ENCODE measurements at places on chromosomes 12 and 14.

DNA sequence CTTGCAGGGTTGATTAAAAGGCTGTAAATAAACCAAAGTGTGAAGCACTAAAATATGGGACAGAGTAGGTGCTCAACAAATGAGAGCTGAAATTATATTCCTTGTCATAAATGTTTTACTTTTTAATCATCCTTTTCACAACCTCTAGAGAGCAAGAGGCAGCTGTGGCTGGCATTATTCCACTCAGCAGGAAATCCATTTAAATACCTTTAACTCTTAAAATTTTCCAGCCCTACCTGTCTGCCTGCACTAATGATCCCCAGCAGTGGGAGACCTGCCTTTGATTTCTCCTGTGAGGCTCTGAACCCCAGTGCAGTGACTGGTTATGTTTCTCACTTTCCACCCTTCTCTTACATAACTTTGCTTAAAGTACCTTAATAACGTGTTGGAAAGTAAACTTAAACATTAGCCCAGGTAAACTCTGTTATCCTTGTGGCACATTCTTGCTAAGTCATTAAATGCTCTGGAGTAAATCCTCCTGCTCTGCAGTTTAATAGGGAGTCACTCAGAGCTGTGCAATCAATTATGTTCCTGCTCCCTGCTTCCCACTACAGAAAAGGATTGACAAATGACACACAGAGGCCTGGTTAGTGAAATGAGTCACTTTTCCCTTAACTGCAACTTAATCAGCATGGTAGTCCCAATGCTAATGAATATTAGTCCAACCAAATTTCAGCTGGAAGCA is 755.7 kb upstream of the USP15 start:
- DNase-seq = no peak

DNA sequence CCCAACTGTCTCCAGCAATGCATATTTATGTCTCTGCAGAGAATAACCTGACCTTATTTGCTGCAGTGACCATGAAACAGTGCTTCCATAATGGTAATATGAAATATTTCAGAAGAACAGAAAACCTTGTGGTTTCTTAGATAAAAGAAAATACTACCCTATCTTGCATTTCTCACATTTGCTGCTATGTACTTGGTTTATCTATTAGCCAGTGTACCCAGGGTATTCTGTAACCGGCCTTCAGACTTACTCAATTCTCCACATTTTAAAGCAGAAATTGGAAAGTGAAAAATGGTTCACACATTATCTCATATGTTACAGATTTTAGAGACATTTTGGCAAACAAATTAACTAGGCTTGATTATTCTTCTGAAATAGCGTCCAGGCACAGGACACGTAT is 57.9 kb upstream of the CCDC91 start:
- no peak for DNase-seq

DNA sequence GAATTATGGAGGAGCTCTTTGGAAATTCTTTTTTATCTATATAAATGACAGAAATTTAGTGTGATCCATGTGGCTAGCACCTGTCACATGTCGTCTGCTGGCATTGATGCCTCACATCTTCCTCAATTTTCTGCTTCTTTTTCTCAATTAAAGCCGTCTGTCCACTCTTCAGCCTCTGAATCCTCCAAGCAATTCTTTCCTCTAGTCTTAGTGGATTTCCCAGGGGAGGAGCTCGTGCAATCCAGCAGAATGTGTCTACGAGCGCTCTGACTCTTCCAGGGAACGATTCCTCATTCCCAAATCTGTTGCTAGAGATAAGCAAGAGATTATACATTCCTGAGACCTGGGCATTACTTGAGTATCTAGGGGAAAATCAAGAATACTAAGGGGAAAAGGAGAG is 176.6 kb downstream of the EMP1 start:
- DNase-seq = no peak

DNA sequence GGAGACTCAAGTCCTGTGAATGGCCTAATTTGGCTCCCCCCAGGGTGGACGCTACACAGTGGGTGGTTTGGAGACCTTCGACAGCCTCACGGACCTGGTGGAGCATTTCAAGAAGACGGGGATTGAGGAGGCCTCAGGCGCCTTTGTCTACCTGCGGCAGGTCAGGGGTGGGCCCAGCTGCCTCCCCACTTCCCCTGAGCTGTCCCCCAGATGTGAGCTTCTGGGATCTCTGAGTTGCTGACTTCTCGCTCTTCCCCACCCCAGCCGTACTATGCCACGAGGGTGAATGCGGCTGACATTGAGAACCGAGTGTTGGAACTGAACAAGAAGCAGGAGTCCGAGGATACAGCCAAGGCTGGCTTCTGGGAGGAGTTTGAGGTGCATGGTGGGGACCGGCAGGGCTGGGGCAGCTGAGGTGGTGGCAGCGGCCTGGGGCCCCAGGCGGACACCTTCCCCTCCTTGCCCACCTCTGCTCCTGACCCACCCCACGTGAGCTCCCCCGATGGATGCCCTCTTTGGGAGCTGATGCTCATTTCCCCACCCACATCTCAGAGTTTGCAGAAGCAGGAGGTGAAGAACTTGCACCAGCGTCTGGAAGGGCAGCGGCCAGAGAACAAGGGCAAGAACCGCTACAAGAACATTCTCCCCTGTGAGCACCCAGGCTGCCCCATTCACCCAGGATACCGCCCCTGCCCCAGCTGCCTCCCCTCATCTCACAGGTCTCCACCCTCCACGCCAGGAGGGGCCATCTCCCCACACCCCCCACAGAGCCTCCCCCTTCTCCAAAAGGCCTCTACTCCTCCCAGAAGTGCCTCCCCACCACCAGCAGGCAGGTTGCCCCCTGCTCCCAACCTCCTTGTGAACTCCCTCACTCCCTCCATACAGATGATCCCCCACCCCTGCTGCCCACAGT is 4.2 kb downstream of the PTPN6 start:
- DNase-seq = no peak

DNA sequence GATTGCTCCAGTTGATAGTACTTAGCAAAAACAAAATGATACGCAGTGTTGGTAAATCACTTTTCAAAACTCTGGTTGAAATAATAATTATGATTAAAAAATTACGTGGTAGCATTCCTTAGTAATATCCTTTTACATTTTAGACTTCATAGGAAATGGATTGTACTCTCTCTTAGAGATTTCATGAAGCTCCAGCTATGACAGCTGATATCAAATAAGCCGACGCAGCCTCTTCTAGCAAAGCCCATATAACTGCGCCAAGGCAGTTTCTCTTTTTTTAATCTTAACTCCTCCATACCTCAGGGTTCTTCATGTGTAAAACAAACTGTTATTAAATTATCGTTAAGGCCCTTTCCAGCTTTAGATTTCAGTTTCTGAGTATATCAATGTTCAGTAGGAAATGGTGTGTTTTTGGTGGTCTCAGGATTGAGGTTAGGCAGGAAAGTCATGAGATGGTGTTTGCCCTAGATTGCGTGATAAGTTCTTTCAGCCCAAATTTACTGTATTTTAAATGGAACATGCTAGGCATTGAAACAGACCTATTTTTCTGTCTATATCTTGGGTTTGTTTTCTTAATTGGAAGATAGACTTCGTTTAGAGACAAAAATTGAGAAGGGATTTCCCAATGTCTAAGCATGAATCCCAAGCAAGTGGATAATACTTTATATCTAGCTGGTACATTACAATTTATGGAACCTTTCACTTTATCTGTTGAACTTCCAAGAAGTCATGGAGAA is 902 bp upstream of the CFL2 start:
- DNase-seq = no peak

GRCh38 chr12:81274637-81275529 is 197.0 kb downstream of the ACSS3 start:
- no peak for DNase-seq

GRCh38 chr14:103923863-103924262 is 4.4 kb upstream of the TDRD9 start:
- DNase-seq = no peak

DNA sequence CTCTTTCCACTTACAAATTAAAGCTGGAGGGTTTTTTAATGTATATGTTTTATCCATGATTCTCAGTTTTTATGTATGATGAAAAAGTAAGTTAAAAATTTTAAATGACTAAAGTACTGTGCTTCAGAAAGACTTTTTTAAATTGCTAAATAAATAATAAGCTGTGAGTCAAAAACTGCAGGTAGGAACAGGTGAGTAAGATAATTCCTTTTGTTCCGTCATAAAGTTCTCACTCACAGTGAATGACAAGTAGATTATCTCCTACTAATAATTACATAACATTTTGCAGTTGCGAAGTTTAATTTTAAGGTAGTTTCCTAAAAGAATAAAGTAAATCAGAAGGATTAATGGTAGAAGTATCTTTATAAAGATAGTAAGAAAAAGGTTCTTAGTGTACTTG is 78.0 kb downstream of the PRKCH start:
- no peak for DNase-seq

DNA sequence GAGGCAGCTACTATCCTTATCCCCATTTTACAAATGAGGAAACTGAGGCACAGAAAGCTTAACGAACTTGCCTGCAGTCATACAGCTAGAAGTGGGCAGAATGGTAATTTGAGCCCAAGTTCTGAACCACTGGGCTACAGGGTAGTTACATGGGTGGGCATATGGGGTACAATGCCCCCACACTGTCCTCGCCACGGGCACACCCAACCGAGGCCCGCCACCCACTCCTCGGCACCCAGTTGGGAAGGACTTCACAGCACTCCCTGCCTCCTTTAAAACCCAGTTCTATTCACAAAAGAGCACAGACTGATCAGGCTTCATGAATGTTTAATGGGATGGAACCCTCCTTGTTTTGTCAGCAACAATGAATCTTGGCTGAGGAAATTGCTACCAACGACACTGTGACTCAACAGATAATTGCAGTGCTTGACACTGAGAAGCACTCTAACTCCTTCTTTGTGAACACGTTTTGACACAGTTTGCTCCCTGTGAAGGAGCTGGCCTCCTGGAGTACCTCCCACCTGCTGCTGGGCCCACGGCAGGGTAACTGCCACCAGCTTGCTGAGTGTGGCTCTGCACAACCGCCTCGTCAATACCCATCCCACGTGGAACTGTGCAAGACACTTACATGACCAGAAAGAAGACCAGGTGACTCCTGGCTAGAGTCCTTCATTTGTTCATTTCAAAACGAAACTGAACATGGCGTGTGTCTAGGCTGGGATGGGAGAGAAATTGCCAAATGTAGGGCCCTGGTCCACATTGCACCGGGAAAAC is 63.5 kb downstream of the CLMN start:
- DNase-seq = no peak

- no peak for DNase-seq
Measured at GRCh38 chr14:71804992-71805391, 127.2 kb upstream of the RGS6 start.

- DNase-seq = no peak
Measured at GRCh38 chr14:67852926-67853604, 33.5 kb downstream of the RAD51B start.

GRCh38 chr14:89330236-89331002 is 86.6 kb downstream of the FOXN3 start:
- no peak for DNase-seq

- no peak for DNase-seq
Measured at GRCh38 chr12:77047341-77048109, 17.8 kb downstream of the E2F7 start.

- DNase-seq = no peak
Measured at GRCh38 chr14:71687166-71687831, 244.9 kb upstream of the RGS6 start.

- DNase-seq = no peak
Measured at GRCh38 chr12:49641748-49642369, 18.5 kb downstream of the PRPF40B start.

DNA sequence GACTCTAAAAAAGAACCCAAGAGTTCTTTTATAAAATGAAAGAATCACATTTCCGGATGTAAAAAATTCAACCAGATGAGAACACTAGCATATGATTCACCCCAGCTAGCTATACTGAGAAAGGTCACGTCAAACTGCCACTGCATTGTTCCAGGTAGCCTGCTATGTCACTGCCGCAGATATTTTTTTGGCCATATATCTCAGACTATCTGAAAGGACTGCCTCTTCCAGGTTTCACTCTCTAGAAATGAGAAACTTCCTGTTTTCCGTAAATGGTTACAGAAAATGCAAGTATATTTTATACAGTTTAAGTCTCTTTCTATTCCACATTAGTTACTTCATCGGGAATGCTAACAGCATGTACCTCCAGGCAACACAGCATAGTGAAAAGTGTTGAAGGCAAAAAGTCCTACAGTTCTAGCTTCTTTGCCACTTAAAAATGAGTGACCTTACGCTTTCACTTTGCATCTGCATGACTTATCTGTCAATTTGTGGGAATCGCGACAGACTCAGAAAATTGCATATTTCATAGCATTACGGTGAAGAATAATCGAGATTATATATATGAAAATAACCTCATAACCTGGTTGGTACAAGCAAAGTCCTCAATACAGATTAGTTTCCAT is 105.2 kb downstream of the MED13L start:
- no peak for DNase-seq

GRCh38 chr12:69385038-69385437 is 25.5 kb downstream of the YEATS4 start:
- DNase-seq = no peak

DNA sequence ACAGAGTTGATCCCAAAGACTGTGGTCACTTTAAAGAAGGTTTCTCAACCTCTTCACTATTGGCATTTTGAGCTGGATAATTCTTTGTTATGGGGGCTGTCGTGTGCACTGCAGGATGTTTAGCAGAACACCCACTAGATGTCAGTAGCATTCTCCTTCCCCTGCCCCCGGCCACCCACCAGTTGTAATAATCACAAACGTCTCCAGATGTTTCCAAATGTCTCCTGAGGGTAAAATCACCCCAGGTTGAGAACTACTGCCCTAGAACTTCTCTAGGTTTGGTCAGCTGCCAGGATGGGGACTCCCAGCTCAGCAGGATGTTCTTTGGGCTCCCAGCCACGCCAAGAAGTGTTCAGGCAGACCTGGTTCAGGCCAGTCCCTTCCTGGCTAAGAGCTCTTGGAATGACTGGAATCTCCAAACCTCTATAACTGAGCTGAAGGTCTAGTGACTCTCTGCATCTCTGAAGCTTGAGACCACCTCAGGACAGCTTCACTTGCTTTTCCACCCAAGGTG is 12.5 kb upstream of the AJUBA start:
- DNase-seq = peak; percentile 75

GRCh38 chr12:77031745-77032144 is 33.6 kb downstream of the E2F7 start:
- no peak for DNase-seq

DNA sequence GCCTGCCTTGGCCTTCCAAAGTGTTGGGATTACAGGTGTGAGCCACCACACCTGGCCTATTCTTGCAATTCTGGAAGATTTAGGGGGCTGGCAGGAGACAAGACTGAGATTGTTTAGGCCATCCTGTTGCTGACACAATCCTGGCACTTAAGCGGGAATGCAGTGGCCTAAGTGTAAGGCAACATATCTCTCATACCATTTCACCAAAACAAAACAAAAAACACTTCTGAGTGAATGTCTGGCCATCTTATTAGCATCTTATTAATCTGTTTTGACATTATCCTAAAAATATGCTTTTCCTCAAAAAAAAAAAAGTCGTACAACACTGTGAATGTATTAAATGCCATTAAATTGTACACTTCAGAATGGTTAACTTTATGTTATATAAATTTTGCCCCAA is 67.6 kb downstream of the DENND5B start:
- no peak for DNase-seq

All from HFF-Myc (cell line).